ENCODE measurements at places on chromosomes 3 and 15. TPM values are rescaled to one million over a fixed set of nuclear protein-coding genes. Genes with fewer than 3 reads are reported as not detected.

- no peak overlapping the region for H3K4me3 ChIP-seq
- H3K4me1 ChIP-seq, result no peaks in the 10 kb centered on the region
- H3K27me3 ChIP-seq, result no peaks in the 10 kb centered on the region
- no peaks in the 10 kb centered on the region for H3K36me3 ChIP-seq
Observed at GRCh38 chr15:61951949-61952348, 108.3 kb downstream of the VPS13C start.

DNA sequence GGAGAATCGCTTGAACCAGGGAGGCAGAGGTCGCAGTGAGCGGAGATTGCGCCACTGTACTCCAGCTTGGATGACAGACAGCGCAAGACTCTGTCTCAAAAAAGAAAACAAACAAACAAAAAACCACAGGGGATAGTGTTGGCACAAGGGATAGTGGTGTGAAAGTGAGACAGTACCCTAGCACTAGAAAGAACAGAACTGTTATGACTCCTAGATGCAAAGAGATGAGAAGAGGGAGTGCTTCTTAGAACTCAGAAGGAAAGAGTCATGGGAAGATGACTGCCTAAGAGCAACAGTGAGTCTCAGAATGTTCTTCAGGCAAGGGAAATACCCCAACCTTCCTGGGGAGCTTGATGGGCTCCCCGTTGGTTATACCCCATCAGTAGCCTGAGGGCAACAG, 17.8 kb upstream of the ZNF770 start:
- no peaks in the 10 kb centered on the region for H3K4me1 ChIP-seq
- H3K27ac ChIP-seq, result no peak overlapping the region
- H3K27me3 ChIP-seq, result no peaks in the 10 kb centered on the region
- DNase-seq, result no peak

DNA sequence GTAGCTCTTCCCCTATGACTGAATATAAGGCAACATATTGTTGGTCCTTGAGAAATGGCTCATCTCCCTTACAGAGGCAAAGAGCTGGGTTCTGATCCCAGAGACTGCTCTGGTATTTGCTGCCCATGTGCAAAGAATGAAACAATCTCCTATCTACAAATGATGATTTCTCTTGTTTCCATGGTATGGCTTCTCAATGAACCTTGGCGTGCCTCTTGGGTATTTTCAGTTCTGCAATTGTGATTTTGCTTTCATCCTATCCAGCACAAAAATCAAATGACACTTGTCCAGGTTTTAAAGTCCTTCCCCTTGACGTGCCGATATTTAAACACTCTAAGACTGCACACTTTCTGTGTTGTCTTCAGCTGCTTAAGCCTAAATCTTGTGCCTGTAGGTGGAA, 109.8 kb upstream of the NR2F2 start:
- DNase-seq, result no peak
- no peak overlapping the region for H3K4me3 ChIP-seq
- no peaks in the 10 kb centered on the region for H3K4me1 ChIP-seq

DNA sequence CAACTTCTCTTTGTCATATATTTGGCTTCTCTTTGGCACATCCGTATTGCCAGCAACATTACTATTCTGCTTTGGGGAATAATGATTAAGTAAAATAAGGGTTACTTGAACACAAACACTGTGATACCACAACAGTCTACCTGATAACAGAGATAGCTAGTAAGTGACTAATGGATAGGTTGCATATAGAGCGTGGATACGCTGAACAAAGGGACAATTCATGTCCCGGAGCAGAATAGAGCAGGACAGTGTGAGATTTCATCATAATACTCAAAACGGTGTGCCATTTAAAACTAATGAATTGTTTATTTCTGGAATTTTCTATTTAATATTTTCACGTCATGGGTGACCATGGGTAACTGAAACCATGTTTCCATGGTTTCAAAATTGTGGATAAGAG, 54.1 kb downstream of the SCN5A start:
- no peak for DNase-seq
- no peaks in the 10 kb centered on the region for H3K4me1 ChIP-seq
- H3K27ac ChIP-seq, result no peak overlapping the region
- no peaks in the 10 kb centered on the region for H3K36me3 ChIP-seq
- peaks cover 4% of the 10 kb centered on the region for H3K27me3 ChIP-seq

- no peak for DNase-seq
- H3K27me3 ChIP-seq, result no peaks in the 10 kb centered on the region
- H3K4me1 ChIP-seq, result peaks cover 39% of the 10 kb centered on the region
Observed at GRCh38 chr15:61030451-61030850, 198.7 kb downstream of the RORA start.

DNA sequence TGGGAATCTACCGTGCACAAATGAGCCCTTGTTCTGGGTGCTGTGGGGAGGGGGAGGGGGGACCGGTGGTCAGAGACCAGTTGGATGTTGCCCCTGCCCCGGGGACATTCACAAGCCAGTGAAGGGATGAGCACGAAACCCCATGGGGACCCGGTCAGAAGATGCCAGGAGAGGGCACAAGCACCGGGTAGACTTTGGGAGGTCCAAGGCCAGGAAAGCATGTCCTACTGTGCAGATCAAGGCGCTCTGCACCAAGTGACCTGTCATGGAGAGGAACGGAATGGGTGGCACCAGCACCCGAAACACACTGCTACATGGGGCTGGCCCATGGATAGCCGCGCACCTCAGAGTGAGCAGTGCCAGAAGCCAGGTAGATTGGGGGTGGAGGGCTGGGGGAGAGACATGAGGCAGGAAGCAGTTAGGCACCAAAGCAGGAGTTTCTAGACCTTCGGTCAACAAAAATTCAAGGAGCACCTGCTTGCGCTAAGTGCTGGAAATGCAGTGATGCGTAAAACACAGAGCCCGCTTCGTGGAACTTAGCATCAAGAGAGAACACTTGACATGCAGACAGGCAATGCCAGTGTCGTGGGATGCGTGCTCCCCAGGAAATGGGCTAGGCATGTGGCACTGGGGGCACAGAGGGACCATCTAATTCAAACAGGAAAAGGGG, 99.1 kb downstream of the CPN2 start:
- DNase-seq, result no peak
- H3K27ac ChIP-seq, result no peak overlapping the region
- no peaks in the 10 kb centered on the region for H3K27me3 ChIP-seq
- H3K4me3 ChIP-seq, result no peak overlapping the region

DNA sequence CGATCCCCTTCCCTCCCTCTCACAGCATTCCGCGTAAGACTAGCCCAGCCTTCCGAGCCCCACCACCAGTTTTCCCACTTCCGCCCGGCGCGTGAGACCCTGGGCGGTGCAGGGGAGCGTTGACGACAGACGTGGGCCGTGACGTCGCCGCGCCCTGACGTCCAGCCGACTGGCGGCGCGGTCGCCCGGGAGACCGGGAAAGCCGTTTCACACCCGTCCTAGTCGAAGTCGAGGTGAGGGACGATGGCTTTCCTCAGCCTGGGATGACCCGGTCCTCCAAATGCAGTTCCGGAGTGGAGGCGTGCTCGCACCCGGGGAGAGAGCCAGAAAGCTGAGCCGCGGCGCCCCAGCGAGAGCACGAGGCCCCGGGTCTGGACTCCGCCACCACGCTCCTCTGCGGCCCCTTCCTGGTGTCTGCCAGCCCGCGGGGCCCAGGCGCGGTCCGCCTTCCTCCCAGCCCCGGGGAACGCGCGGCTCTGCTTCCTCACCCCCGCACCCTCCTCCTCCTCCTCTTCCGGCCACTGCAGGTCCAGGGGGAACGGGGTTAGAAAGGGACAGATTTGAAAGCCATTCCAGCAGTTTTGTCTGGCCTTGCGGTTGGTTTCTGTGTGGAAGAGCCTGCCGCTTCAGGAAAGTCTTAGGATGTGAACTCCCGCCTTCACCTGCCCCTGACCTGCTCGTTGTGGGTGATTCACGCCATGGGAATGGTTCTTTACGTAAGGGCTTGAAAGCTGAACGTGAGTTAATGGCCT, at the start of gene LEKR1:
LEKR1 (plus strand) TSS at position 210 of the 752 bp plus-strand sequence. CDS start 2,977 bp downstream, outside the sequence.
- DNase-seq, result peak; percentile 92
- peak within 1 kb of the TSS; percentile 90 for H3K27ac ChIP-seq
- H3K27me3 ChIP-seq, result no peaks in the 10 kb centered on the region
- H3K36me3 ChIP-seq, result no peaks in the 10 kb centered on the region
- peaks cover 16% of the 10 kb centered on the region for H3K4me1 ChIP-seq

Gene NEO1
- total RNA-seq, result 160 TPM

Data from transverse colon (tissue), 4 donors.